NCI-H524 (cell line): ENCODE measurements at places on chromosomes 11 and 22.

- peak; percentile 66 for DNase-seq
These were observed 88.4 kb downstream of the PDE2A start for GRCh38 chr11:72585762-72586311.

DNA sequence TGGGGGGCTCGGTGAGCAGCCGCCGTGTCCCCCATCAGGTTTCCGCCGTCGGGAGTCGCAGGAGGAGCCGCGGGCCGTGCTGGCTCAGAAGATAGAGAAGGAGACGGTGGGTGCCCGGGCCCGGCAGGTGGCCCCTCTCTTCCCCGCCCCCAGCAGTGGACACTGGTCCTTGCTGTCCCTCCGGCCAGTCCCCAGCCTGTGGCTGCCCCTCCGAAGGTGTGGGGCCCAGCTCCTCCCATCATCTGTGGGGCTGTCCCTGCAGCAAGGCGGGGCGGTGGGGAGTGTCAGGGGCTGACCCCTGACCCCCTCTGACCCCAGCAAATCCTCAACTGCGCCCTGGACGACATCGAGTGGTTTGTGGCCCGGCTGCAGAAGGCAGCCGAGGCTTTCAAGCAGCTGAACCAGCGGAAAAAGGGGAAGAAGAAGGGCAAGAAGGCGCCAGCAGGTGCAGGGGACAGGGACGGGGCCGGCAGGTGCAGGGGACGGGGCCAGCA lies 15.3 kb downstream of the EPS8L2 start:
- no peak for DNase-seq

GRCh38 chr11:96664110-96664509 lies 274.3 kb downstream of the JRKL start:
- peak; percentile 48 for DNase-seq

DNA sequence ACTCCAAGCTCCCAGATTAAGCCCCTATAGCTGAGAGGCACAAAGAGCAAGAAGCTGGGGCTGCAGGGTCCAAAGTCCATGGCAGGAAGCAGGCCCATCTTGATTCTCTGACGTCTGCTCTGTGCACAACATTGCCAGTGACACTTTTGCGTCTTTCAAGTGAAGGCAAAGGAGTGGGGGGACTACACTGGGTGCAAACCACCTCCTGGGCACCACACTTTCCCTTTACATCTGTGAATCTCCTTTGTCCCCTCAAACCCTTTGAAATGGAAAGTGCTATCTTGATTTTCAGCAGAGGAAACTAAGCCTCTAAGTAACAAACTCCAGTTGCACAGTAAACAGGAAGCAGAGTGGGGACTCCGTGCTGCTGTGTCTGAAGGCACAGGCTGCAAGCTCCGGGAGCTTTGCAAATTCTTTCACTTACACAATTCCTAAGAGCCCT lies 428.0 kb downstream of the LARGE1 start:
- DNase-seq: no peak

GRCh38 chr11:13698132-13698531 lies 29.7 kb downstream of the FAR1 start:
- no peak for DNase-seq

DNA sequence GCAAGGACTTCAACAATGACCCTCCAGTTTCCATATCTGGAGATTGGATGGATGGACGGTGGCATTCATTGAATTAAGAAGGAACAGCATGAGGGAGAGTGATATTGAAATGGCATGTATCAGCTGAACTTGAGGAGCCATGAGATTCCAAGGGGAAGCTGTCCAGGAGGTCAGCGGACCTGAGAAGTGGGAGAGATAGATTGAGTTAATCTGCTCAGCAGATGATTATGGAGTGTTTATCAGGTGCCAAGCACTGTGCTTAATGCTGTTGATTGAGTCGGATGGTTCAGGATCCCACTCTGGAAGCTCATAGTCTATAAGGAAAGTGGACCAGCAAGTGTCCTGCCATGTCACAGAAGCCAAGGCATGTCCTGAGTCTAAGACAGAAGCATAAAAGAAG lies 581.3 kb downstream of the INSC start:
- no peak for DNase-seq

DNA sequence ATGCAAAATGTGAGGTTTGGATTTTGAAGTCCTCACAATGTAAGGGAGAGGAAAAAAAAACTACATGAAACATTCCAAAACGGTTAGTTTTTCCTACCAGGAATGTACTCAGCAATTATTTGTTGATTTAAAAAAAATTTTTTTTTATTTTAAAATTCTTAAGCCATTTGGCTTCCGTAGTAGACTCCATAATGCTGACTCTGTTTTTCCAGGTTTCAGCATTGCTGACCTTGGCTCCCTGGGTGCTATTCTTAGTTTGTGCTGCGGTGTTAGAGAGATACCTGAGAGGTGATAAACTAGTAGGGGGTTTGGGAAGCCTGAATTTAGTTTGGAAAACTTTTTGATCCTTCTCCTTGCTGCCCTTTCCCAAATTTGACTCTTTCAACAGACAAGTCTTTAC lies 10.6 kb downstream of the STT3A start:
- DNase-seq: no peak

- DNase-seq: no peak
These were observed 2.3 kb upstream of the CEP295 start for GRCh38 chr11:93659196-93659595.

DNA sequence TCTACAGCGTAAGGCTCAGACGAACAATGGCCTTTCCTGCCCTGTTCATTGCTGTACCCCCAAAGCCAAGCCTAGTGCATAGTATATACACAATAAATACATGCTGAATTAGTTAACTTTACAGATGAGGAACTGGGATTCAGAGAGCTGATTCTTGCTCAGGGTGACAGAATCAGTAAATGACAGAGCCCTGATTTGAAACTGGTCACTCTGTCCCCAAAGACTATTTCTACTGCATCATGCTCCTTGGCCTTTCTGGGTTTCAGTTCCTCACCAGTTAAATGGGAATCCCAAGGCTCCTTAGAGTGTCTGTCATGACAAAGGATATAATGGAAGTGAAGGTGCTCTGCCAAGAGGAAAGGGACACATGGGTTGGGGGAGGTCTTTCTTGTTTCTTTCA lies 50.5 kb upstream of the TSKU start:
- no peak for DNase-seq

GRCh38 chr22:22576244-22576988 lies 17.4 kb upstream of the PRAME start:
- peak; percentile 18 for DNase-seq

DNA sequence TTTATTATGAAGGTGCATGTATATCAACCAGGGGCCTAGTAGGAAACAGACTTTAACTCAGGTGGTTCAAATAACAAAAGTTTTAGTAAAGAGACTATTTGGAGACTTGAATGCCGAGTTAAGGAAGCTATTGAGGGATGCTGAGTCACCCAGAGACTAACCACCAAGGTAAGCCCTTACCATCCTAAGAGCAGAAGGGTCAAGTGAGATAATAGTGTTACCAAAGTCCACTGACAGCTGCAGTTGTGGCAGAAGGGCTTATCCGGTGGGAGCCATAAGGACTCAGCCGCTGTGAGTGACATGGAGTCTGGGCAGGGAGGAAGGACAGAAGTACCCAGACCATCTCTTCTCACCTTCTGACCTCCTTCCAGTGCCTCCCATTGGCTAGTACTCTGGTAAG lies 134.0 kb downstream of the INSC start:
- DNase-seq: peak; percentile 25

GRCh38 chr11:8262552-8263108 lies 1.0 kb downstream of the LMO1 start:
- DNase-seq: peak; percentile 29

DNA sequence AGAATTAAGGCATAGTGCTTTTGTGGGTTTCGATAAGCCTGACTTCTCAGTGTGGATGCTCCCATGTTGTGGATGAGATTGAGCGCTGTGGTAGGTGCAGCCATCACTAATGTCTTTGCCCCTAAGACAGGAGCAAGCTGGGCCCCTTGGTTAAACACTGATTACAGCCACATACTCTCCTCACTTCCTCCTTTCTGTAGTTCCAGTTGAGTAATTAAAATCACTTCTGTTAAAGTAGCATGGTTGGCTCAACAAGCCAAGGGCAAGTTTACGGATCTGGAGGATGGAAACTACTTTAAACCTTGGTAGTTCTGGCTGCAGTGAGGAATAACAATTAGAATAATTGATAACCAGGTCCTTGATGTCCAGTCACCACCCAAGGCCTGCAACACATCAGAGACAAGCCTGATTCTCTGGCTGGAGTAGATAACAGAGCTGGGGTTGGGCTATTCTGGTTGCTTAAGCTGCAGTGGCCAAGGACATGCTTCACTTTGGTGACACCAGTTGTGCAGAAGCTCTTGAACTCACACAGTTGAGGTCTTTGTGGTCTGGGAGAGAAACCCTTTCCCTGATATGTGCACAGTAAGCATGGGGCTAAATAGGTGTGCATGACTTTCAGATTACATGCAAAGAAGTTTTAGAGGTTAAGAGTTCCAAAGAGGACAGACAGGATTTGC lies 81.3 kb downstream of the KIRREL3 start:
- no peak for DNase-seq

DNA sequence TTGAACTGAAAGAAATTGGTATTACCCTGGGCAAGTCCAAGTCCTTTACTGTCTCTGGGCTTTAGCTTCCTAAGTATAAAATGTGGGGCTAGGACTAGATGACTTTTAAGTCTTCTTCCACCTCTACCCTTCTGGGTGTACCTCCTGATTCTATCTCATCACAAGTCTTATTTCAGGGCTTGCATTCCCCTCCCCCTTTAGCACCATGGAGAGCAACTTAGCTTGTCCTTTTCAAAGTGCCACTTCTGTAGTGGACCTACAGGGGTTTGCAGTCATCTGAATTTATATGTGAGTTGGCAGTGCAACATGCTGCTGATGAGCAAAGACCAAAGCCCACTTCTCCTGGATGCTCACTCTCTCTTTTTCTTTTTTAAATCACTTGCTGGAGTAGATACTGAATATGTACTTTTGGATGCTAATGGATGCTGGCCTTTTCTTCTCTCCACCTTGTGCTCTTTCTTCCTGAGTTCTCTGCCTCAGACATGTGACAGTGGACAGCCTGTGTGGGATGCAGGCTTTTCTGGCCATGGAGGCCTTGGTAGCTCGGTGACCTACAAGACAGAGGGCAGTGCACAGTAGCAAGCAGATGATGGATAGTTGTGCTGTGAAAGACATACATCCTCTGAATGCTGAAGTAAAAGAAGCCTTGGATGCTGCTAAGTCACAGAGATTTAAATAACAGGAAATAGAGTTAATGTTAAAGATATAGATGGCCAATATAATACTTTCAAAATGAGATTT lies 185.0 kb downstream of the NELL1 start:
- no peak for DNase-seq

DNA sequence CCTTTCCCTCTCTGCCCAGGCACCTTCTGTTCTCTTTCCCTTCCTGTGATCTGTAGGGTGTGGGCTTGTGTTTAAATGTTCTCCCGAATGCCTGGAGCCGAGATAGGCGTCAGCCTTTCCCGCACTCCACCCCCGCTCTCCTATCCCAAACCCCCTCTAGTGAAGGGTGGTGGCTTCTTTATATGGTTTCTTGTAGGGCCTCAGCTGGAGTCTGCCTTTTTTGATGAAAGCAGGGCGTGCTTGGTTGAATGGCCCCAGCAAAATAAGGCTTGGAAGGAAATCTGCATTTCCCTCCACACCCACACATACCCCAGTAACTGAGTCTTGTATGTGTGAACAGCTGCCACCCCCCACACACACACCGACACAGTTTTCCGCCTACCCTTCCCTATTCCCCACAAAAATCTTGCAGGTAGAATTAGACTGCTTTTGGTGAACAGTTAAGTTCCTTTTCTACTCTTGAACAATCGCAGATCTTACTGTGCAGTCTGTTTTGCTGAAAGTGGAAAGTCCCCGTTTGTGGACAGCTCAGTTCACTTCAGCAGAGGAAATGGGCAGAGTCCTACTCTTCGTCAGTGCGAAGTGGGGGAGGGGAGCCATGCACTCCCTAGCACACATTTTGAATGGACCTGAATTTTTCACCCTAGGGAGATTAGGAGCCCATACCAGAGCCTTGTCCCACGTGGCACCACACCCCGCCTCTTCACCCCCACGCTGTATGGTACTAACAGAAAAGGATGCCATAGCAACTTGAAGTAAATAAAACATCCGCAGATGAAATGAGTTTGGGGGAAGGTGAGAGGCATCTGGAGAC lies 25.5 kb upstream of the GRK2 start:
- peak; percentile 32 for DNase-seq

GRCh38 chr11:75024764-75025211 lies 36.1 kb downstream of the NEU3 start:
- peak; percentile 39 for DNase-seq

DNA sequence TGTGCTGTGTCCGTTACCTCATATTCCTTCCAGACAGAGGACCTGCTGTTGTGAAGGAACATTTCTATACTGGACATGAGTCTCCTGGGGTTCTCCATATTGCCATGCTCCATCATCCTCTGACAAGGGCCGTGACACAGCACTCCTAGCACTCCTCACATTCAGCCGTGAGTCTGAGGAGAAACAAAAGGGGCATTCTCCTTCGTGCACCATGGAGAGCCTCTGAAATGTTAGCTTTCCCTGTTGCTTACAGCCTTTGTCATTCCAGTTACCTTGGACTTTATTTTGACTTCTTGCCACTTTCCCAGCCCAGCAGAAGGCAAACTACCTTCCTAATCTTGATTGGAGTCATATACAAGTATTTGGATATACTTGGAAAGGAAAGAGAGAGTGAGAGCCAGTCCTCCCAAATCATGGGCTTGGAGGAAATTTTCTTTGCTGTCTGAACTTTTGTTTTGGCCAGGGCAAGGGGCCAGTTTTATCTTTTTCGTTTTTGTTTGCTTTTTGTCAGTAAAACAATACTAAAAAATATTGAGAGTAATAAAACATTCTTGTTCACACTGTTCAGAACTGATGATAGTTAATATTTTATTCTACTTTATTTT lies 29.1 kb upstream of the TECTA start:
- DNase-seq: no peak

GRCh38 chr22:48758881-48759875 lies 1068.5 kb downstream of the BRD1 start:
- DNase-seq: no peak

DNA sequence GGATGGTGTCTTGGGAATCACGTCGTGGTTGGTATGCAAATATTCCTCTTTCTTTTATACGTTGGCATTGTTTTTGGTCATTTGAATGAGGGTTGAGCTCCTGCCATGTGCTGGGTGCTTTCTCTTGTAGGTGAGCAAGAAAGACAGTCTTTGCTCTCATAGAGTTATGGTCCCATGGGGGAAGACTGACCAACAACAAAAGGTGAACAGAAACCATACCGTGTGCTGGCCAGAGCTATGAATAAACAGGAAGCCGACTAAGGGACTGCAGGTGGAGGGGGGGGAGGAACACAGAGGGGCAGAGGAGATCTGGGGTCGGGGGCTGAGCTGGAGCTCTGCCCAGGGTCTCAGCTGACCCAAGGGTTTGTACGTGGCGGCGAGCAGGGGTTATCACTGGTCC lies 245.3 kb downstream of the CTTN start:
- no peak for DNase-seq

DNA sequence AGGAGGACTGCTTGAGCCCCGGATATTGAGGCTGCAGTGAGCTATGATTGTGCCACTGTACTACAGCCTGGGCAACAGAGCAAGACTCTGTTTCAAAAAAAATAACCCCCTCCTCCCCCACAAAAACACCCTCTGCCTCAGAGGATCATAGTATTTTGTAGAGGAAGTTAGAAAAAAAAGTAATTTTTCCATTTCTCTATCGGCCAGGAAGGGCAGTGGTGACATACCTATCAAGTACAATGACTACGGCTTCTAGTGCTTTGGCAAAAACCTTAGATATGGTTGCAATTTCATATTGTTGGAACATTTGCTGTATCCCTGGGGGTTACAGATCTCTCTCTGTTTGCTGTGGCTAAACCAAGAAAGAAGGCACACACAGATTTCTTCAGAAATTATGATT lies 28.9 kb downstream of the C2CD3 start:
- no peak for DNase-seq
